Chondrocyte (in vitro differentiated cells): ENCODE measurements at places on chromosomes 4 and X. TPM values are rescaled to one million over a fixed set of nuclear protein-coding genes. Genes with fewer than 3 reads are reported as not detected.

DNA sequence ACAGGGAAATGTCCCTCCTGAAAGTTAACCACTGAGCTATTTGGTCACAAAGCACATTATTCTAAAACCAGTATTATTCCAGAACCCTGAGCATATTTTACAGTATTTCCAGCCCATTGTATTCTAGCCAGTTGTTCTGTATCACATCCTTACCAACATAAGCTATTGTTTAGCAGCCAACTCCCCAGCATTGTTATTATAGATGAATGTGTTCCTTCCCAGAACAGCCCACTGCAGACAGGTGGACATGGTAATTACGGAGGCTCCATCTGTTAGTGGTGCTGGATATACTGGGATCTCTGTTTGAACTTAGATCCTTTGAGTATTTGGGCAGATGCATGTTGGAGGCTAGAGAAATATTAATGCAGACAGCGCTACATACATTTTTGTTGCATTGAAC lies 126.1 kb downstream of the MGST2 start:
- no peak for DNase-seq
- peaks cover 17% of the 10 kb centered on the region for H3K4me1 ChIP-seq
- no peak overlapping the region for H3K27ac ChIP-seq
- H3K4me3 ChIP-seq = no peak overlapping the region
- H3K27me3 ChIP-seq = no peaks in the 10 kb centered on the region

USP17L29 gene
- total RNA-seq = not detected in 3 replicates

DNA sequence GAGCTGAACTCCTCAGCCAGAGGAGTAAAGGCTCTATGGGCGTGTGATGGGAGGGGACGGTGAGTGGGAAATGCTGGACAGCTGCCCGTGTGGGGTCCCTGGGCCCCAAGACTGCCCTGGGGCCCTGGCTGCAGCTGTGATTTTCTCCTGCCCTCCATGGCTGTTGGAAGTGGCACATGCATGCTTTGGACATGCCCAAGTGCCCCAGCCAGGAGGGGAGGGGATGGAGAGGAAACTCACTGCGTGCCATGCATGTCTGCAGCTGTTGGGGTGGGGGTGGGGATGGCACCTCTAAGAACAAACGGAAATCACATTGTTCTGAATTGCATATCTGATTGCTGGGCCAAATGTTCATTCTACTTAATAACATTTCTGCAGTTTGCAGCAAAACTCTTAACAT lies 52.4 kb downstream of the MID2 start:
- H3K4me3 ChIP-seq = no peak overlapping the region
- no peak overlapping the region for H3K27ac ChIP-seq
- no peaks in the 10 kb centered on the region for H3K36me3 ChIP-seq
- no peaks in the 10 kb centered on the region for H3K27me3 ChIP-seq
- no peak for DNase-seq

NAA11 gene
- total RNA-seq = not detected in 3 replicates

NCAPG gene
- 6.4 to 9.1 TPM (median 6.5 TPM) in 3 replicates for total RNA-seq

VCX3A gene
- total RNA-seq = not detected in 3 replicates
